Glutamatergic neuron (in vitro differentiated cells): ENCODE measurements at places on chromosomes 3 and 15.

DNA sequence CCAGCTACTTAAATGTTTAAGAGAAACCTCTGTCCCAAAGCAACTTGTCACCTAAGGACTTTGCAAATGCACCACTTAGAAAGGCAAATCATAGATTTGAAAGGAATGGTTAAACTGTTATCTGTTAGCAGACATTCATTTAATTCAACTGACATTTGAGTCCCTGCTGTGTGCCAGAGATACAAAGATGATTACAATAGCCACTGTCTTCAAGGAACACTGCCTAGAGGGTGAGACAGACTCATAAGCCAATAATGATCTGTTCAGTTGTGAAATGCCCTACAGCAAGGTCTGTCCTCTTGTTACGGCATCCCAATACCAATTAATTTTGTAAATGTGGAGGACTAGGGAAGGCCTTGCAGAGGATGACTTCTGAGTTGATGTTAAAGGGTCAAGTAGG is 113.1 kb downstream of the ATG7 start:
- no peak for DNase-seq

- DNase-seq: no peak
Measured at GRCh38 chr3:108528459-108529252, 18.3 kb upstream of the MYH15 start.

- DNase-seq: no peak
Measured at GRCh38 chr15:66713843-66714508, 11.9 kb downstream of the SMAD6 start.

GRCh38 chr3:111299192-111299615 is 227.6 kb downstream of the NECTIN3 start:
- DNase-seq: no peak

DNA sequence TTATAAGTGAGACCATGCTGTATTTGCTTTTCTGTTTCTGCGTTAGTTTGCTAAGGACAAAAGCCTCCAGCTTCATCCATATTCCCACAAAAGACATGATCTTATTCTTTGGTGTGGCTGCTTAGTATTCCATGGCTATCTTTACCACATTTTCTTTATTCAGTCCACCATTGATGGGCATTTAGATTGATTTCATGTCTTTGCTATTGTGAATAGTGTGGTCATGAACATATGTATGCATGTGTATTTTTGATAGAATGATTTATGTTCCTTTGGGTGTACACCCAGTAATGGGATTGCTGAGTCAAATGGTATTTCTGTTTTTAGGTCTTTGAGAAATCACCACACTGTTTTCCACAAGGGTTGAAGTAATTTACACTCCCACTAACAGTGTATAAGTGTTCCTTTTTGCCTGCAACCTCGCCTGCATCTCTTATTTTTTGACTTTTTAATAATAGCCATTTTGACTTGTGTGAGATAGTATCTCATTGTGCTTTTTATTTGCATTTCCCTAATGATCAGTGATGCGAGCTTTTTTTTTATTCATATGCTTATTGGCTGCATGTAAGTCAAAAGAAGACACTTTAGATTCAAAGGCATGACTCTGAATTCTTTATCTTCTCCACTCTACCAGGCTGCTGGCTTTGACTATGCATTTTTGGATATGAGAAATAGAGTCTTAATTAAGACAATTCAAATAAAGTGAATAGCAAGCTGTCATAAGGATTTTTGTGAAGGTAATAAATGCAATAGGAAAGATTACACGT is 183.3 kb upstream of the SYNPR start:
- no peak for DNase-seq

DNA sequence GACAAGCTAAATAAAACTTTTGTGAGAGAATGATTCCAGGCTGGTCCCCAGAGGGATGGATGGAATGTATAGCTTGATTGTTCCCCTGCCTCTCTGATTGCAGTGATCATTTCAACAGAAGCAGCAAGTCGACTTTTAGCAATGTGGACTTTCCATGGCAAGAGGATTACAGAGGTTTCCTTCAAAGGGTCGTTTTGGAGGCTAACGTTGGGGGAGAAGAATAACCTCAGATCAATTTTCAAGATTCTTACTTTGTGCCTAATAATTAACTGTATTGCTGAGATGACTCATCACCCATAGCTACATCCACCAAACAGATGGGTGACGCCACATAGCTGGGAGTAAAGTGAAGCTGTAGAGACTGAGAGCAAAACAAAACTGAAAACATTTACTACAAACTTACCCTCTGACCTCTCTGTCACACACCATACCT is 79.9 kb downstream of the GTPBP8 start:
- no peak for DNase-seq

DNA sequence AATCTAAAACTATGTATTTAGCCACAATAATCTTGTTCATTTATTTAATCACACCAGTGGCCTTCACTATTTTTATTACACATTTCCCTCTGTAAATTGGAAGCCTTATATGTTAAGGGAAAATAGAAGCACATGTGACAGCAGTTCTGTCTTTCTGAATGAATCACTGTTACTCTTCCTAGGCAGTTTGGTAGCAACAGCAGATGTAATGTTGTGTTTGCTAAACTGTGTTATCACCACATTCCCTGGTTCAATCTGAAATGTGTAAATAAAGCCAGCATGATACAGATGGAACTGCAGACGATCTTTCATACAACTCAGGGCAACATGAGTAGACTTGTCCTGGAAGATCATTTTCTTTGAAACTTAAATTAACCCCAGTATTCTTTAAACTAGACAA is 220.1 kb downstream of the MCTP2 start:
- DNase-seq: no peak

- DNase-seq: no peak
Measured at GRCh38 chr3:64599651-64600050, 88.1 kb downstream of the ADAMTS9 start.

DNA sequence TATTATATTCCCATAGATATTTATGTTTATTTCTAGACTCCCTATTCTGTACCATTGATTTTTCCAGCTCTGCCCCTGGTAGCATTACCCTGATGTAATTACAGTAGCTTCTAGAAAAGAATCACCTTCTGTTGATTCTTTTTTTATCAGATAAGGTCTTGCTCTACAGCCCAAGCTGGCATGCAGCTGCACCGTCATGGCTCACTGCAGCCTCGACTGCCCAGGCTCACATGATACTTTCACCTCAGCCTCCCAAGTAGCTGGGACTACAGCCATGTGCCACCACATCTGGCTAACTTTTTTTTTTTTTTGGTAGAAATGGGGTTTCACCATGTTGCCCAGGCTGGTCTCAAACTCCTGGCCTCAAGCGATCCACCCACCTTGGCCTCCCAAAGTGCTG is 41.8 kb downstream of the SLC24A1 start:
- no peak for DNase-seq

DNA sequence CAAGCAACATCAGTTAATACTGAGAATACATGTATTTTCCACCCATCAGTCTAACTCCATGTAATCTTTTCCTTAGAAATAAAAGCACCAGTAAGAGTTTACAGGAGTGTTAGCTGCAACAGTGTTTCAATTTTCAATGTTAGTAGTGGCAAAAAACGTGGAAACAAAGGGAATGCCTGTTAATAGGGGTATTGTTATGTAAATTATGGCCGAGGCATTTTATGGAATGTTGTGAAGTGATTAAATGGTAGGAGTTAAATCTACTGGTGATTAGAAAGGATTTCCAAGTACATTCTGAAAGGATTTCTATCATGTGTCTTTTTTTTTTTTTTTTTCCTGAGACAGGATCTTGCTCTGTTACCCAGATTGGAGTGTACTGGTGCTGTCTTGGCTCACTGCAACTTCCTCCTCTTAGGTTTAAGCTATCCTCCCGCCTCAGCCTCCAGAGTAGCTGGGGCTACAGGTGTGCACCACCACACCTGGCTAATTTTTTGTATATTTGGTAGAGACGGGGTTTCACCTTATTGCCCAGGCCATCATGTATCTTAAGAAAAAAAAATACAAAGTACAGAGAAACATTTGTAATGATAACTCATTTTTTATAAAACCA is 6.6 kb downstream of the ATP6V1A start:
- no peak for DNase-seq

DNA sequence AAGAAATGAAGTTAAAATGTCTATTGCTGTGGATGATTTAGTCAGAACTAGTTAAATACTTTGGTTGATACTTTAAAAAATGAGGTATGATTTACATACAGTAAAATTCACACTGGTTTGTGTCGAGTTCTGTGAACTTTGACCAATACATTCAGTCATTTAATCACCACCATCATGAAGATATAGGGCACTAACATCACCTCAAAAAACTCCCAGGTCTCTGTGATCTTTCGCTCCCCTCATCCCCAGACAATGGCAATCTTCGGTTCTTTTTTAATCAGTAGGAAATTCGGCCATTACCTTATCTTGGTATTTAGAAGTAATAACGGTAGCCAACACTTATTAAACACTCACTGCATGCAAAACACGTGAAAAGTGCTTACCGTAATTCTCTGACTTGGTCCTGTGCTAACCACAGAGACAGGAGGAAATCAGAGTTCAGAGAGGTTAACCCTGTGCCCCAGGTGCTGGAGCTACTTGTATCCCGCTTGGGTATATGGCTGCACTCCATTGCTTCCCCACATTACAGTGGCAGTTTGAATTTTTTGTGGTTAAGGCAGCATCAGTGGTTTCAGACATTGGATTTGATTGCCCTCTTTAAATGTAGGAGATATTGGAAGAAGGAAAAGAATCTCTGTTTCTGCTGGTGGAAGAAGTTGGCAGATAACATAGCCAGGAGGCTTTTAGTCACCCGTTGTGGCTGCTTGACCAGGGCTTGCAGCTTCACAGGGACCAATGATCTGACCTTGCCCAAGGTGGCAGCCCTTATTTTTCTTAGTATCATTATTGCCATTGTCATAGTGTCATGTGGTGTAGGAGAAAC is 4.2 kb downstream of the PLCL2 start:
- DNase-seq: no peak

GRCh38 chr3:113531826-113532697 is at the start of gene SIDT1:
Gene SIDT1 (plus strand): TSS chr3:113532555. CDS start chr3:113533022, 467 bp downstream.
- DNase-seq: no peak

DNA sequence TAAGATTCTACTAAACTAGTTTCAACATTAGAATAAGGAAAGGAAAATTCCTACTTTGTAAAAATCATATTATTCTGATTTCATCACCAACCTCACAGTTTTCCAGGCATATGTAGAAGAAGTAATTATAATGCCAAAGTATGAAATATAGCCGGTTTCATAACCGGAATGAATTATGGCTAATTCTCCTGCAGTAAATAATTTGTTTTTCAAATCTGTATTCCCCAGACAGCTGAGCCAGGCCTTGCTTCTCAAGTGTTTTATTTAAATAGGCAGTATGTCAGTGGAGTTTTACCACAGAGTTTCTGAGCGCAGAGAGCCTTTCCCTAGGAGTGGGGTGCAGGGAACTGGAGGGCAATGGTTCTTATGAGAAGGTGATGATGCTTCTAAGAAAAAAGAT is 8.7 kb upstream of the CPA3 start:
- DNase-seq: no peak

DNA sequence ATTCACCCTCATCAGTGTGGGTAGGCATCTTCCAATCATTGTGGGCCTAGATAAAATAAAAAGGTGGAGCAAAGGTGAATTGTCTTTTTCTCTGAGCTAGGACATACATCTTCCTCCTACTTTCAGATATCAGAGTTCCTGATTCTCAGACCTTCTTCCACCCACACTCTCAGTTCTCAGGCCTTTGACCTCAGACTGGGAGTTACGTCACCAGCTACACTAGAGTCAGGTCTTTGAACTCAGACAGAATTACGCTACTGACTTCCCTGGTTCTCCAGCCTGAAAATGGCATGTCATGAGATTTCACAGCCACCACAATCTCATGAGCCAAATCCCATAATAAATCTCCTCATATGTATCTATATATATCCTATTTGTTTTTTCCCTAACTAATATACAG is 39.0 kb downstream of the STRIT1 start:
- DNase-seq: no peak

GRCh38 chr3:86792316-86792715 is 198.6 kb downstream of the VGLL3 start:
- DNase-seq: no peak

GRCh38 chr3:188509316-188509715 is 355.4 kb downstream of the LPP start:
- DNase-seq: no peak
